ENCODE measurements at places on chromosomes 4 and X. TPM values are rescaled to one million over a fixed set of nuclear protein-coding genes. Genes with fewer than 3 reads are reported as not detected.
A peak's percentile ranks its signal among the peaks of the same experiment; 100 is the strongest.

Gene HTR2C
- total RNA-seq = not detected

Gene DAPP1
- total RNA-seq = not detected

Gene PRDM5
- 11.4 TPM for total RNA-seq

Gene EDA
- total RNA-seq = 0.34 TPM

GRCh38 chr4:130336585-130337217 is 1240.7 kb downstream of the C4orf33 start:
- no peaks in the 10 kb centered on the region for H3K27me3 ChIP-seq
- DNase-seq = peak; percentile 13

GRCh38 chr4:1793496-1793840 is 375 bp downstream of the FGFR3 start:
- H3K27ac ChIP-seq = no peak overlapping the region
- no peaks in the 10 kb centered on the region for H3K36me3 ChIP-seq
- no peak overlapping the region for H3K4me3 ChIP-seq
- no peaks in the 10 kb centered on the region for H3K4me1 ChIP-seq

- H3K27ac ChIP-seq = no peak overlapping the region
- H3K36me3 ChIP-seq = no peaks in the 10 kb centered on the region
- H3K4me3 ChIP-seq = no peak overlapping the region
- no peak for DNase-seq
These were observed 401.6 kb upstream of the EPHA5 start for GRCh38 chr4:66071911-66072310.

DNA sequence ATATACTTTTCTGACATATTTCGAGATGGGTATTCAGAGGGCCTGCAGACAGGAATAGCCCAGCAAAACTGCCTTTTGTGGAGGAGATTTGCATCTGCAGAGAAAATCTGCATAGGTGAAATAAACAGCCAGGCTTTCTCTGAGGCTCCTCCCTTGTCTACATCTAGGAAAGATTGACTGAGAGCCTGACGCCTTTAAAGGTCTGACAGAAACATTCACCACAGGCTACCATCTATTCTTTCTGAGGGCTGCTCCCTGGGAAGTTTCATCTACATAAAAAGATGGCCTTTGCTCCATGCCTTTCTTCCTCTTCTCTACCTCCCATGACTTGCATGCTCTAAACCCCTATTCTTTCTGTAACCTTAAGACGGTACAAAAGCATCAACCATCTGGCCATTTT is 55.0 kb upstream of the AP1S2 start:
- no peak for DNase-seq
- no peaks in the 10 kb centered on the region for H3K4me1 ChIP-seq
- H3K27ac ChIP-seq = no peak overlapping the region
- H3K27me3 ChIP-seq = peaks cover 4% of the 10 kb centered on the region
- no peaks in the 10 kb centered on the region for H3K36me3 ChIP-seq

DNA sequence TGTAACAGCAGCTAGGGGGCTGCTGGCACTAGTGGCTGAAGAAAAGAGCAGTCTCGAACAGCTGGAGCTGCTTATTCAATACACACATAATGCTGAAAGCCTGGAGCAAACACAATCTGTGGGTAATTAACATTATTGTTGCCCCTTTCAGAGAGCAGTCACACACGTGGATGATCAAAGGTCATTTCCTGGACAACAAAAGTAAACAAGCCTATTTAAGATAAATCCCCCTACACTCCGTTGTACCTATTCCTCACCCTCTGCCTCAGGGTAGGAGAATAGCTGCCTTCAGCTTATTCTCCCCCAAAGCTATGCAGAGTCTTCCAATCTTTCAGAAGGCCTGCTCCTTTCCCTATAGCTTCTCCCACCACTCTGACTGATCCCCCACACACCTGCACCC is 803.9 kb downstream of the C4orf33 start:
- no peaks in the 10 kb centered on the region for H3K4me1 ChIP-seq
- no peak overlapping the region for H3K27ac ChIP-seq
- no peaks in the 10 kb centered on the region for H3K27me3 ChIP-seq
- H3K4me3 ChIP-seq = no peak overlapping the region
- no peaks in the 10 kb centered on the region for H3K36me3 ChIP-seq
- no peak for DNase-seq
